ENCODE measurements at places on chromosomes 5 and 9. TPM values are rescaled to one million over a fixed set of nuclear protein-coding genes. Genes with fewer than 3 reads are reported as not detected.
A peak's percentile ranks its signal among the peaks of the same experiment; 100 is the strongest.

GRCh38 chr9:131609099-131609830 is 63.9 kb downstream of the PRRT1B start:
- peak; percentile 65 for DNase-seq

DNA sequence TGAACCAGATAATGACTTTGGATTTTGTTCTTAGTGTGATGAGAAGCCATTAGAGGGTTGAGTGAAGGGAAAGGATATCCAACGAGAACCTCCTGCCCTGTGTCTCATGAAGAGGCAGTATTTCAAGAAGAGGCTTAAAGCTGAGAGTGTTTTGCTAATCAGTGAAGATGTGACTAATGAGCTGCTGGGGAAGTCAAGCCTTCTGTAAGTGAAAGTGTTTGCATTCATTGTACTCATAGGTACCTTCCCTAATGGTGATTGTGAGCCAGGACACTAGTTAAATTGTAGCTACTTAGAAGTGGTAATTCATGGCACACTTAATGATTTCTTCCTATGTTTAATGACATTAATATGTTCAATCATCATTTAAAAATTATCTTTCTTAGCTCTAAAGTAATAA is 23.7 kb downstream of the PIP5K1B start:
- no peak for DNase-seq

- no peak for DNase-seq
Measured at GRCh38 chr5:135492319-135492626, 40.1 kb upstream of the TIFAB start.

DNA sequence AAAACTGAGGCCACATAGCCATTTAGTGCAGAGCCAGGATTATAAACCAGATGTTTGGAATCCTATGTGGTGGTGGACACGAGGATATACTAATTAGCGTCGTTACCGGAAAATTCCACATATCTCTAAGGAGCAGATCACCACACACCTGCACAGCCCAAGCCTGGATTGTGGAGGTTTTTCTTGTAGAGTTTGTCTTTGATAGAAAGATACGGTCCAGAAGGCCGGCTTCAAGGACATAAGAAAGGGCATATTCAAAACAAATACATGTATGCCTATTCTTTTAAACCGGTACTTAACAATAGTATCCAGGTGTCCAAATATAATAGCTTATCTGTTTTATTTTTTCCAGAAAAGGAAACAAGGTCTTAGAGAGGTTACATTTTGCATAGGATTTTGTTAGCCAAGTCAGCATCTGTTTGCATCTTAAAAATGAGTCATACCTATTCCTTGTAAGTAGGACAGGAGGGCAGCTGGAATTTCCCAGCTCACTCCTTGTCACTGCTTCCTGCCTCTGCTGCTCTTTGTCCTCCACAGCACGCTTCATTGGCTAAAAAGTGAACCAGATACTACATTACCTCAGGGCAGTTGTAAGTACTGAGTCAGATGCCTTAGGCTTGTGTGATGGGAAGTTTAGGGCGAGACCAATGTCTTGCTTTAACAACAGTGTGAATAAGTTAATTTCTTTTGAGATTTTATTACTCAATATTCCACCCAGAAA is 3.6 kb downstream of the TMC1 start:
- DNase-seq = no peak

GRCh38 chr5:16076657-16077056 is 102.9 kb downstream of the MARCHF11 start:
- no peak for DNase-seq

SARDH gene
- polyA plus RNA-seq = 5.4 TPM

CCDC192 gene
- 0.48 TPM for polyA plus RNA-seq

RXFP3 gene
- polyA plus RNA-seq = not detected

Data from forelimb muscle (tissue), 1 donor.